ENCODE measurements at places on chromosomes 1 and 21.

GRCh38 chr21:24899138-24899537, 708.1 kb downstream of the MRPL39 start:
- no peak for DNase-seq

DNA sequence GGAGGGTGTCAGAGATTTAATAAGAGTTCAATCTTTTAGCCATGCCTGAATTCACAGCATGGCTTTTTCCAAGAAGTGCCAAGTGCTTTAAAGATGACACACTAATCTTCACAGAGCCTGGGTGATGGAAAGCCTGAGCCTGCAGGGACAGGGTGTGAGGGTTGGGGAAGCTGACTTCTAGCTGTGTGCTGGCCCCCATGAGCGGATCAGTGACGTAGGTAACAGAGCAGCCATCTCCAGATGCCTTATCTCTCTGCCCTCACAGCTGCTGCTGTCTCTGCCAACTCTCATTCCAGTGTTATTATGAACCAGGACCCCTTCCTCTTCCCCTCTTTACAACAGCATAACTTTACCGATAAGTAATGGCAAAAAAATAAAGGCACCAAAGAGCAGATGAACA, 30.6 kb downstream of the FAM78B start:
- DNase-seq = no peak

- no peak for DNase-seq
Observed at GRCh38 chr1:226975259-226976250, 35.5 kb downstream of the COQ8A start.

GRCh38 chr1:159600894-159601293, 13.3 kb downstream of the APCS start:
- no peak for DNase-seq

DNA sequence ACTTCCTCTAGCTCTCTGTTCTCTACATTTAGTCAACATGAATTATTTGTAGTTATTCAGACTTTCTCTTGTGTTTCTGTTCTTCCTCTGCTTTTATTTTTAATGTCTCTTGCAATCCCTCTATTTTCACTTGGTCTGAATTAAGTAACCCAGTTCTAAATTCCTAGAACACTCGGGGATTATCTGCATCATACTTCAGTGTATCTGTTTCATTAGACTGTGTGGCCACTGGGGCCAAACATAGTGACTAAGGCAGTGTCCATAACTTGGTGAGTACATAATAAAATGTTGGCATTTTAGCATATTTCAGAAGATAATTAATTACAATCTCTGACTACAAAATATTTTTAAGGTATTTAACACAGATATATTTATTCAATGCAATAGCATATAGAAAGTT, 1087.2 kb upstream of the B3GALT2 start:
- DNase-seq = no peak

GRCh38 chr1:71264039-71264438, 183.2 kb upstream of the ZRANB2 start:
- no peak for DNase-seq

DNA sequence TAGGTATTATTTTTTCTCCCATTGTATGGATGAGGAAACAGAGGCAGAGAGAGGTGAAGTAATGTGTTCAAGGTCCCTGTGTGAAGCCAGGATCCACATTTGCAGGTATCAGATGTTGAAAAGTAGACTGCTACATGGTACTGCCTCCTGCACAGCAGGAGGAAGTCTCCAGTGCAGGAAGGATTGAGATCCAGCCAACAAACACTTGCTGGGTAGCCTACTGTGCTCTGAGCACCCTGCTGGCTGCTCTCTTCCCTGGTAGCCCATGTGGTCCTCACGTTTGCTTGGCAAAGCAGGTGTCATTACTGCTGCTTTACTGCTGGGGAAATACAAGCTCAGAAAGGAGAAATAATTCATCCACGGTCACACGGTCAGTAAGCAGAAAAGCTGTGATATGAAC, 21.3 kb upstream of the GRIK3 start:
- no peak for DNase-seq

- no peak for DNase-seq
Observed at GRCh38 chr1:212260557-212261355, 24.5 kb upstream of the PPP2R5A start.

- DNase-seq = peak; percentile 42
Observed at GRCh38 chr1:46522184-46522968, 29.1 kb downstream of the KNCN start.

DNA sequence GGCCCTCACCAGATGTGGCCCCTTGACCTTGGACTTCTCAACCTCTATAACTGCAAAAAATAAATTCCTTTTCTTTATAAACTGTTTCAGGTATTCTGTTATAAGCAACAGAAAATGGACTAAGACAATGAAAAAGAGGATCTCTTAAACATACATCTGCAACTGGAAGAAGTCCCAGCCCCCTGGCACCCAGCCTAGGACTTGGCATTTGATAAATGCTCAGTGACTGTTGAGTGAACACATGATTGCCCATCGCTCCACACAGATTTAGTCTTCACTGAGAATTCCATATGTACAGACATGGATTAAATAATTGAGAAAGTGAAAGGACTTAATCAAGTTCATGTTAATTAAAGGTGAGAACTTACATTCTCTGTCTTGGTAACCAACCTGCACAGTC, 344.9 kb upstream of the RUNX1 start:
- DNase-seq = no peak

DNA sequence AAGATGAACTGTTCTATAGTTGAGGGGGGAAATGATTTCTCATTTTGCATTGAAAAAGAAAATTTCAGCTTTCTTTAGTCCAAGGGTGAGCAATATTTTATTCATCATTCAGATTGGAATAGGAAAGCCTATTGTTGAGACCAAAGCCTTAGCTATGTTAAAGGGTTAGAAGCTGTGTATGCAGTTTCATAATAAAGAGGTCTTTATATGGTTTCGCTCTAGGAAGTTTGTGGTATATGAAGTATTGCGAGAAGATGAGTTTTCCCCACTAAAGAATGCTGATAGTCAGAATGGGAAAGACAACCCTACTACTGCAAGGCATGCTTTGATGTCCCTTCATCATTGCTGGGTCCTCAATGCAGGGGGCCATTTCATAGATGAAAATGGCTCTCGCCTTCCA, 28.6 kb downstream of the UAP1 start:
- DNase-seq = peak; percentile 98

- DNase-seq = no peak
Observed at GRCh38 chr21:45000637-45001133, 60.9 kb downstream of the SLX9 start.

- DNase-seq = no peak
Observed at GRCh38 chr21:31536138-31536537, 123.4 kb upstream of the SOD1 start.

DNA sequence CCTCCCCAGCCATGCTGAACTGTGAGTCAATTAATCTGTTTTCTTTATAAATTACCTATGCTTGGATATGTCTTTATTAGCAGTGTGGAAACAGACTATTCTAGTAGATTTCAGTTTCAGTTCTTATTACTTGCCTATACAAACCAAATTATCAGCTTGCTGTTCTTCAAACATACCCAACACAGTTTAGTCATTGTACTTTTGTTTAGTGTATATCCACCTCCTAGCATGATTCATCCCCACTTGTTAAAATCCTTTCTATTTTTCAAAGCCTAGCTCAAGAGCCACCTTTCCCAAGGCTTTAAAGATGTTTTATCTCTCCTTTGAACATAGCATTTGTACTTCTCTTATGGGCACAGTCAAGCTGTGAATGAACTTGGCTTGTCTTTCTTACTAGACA, 195.6 kb upstream of the ZRANB2 start:
- DNase-seq = no peak

DNA sequence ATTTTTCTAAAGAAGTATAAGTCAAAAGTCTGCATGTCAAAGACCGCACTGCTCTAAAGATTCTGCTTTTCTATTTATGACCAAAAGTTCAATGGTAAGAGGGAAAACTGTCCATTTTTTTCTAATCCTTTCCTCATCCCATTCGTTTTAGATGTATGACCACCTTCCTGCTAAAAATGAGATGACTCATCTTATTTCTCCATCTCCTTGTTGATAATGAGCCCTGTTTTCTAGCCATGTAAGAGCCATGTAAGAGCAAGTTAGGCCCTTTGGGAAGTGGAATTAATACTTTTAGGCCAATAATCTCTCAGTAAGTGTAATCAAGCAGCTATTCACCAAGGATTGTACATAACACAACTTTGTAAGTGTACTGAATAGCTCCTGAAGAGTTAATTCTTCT, 475.6 kb upstream of the B3GALT2 start:
- DNase-seq = no peak

DNA sequence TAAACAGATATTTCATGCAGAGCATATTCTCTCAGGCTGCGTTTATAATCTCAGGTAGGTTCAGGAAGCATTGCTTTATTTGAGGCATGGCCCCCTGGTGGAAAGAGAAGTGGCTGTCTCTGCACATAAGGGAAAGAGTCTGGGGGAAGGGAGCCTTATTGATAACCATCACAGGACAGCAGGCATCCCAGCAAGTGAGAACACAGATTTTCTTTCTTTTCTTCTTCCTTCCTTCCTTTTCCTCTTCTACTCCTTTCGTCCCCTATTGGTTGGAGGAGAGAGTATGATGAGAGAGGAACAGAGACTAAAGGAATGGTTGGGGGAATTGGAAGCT, 21.9 kb downstream of the TSNAX start:
- no peak for DNase-seq

DNA sequence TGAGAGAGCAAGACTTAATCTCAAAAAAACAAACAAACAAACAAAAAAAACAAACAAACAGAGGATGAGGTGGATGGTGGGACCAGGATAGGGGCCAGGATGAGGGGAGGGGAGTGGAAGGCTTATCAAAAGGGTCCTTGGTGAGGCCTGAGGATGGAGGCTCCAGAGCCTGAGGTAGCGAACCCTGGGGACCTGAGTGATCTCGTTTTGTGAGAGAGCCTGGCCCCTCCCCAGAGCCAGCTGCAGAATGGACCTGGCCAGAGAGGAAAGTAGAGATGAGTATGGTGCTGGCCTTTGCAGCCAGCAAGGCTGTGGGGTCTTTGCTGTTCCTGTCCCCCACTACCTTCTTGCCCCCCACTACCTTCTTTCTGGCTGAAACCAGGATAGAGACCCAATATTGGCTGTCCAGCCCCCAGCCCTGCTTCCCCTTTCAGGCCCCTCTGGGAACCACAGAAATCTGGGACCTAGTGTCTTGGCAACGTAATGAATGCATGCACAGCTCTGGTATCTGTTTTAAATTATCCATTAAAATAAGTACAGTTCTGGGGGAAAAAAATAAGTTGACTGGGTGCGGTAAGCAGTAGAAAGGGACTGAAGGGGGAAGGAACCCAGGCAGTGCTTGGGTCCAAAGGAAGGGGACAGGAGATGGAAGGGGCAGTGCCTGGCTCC, 1.1 kb upstream of the LMNA start:
- no peak for DNase-seq

DNA sequence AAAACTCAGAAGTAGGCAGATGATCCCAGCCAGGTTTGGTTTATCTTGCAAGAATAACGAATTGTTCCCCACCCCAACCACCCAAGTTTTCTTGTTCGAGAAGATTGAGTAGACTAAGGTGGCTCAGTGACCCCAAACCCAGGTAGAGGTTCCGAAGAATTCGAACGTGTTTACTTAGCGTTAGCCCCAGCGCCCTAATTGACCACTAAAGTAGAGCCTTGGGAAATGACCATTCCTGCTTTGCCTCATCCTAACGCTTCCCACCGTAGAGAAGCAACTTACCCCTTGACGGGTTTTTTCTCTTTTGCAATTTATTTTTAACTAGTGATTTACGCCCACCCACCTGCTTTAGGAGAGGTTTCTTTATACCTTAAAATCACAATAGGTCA, 870 bp downstream of the FBXO28 start:
- DNase-seq = no peak

- no peak for DNase-seq
Observed at GRCh38 chr1:107840725-107841124, 124.3 kb downstream of the VAV3 start.

DNA sequence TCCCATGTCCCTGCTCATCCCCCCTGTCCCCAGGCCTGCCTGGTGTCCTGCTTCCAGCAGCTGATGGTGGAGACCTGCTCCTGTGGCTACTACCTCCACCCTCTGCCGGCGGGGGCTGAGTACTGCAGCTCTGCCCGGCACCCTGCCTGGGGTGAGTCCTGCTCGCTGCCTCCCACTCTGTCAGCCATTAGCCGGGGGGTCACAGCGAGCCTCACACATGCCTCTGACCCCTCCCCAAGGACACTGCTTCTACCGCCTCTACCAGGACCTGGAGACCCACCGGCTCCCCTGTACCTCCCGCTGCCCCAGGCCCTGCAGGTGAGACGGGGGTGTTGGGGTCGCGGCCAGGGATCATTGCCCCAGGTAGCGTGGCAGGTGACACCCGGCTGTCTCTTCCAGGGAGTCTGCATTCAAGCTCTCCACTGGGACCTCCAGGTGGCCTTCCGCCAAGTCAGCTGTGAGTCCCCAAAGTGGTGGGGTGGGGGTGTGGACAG, 10.0 kb downstream of the SCNN1D start:
- DNase-seq = peak; percentile 36

DNA sequence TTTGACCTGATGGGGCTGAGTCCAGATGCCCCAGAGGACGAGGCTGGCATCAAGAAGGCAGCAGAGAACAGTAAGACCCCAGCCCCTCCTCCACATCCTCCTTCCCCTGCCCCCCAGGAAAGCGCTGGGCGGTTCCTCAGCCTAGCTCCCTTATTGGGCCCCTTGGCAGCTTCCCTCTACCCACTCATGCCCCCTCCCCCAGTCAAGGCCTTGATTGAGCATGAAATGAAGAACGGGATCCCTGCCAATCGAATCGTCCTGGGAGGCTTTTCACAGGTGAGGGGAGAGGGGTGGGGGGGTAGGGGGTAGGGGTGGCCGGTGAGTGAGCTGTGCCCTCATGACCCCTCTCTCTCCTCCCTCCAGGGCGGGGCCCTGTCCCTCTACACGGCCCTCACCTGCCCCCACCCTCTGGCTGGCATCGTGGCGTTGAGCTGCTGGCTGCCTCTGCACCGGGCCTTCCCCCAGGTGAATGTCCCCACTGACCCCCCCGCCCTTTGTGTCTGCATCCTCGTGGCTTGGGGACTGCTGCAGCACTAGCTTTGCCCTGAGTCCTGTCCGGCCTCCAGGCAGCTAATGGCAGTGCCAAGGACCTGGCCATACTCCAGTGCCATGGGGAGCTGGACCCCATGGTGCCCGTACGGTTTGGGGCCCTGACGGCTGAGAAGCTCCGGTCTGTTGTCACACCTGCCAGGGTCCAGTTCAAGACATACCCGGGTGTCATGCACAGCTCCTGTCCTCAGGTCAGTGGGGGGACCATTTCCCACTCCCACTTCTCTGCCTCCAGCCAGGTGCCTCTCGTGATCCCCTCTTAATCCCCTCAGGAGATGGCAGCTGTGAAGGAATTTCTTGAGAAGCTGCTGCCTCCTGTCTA, 3.2 kb downstream of the LYPLA2 start:
- no peak for DNase-seq

GRCh38 chr21:41186755-41187536, 19.0 kb downstream of the BACE2 start:
- no peak for DNase-seq

- no peak for DNase-seq
Observed at GRCh38 chr1:218380125-218380977, 35.2 kb downstream of the TGFB2 start.

- peak; percentile 71 for DNase-seq
Observed at GRCh38 chr1:9315411-9316079, 22.9 kb downstream of the SPSB1 start.

GRCh38 chr1:35481229-35481628, 76.0 kb downstream of the KIAA0319L start:
- DNase-seq = no peak

- DNase-seq = no peak
Observed at GRCh38 chr1:186699519-186699918, 19.3 kb upstream of the PTGS2 start.

All from COLO829 (cell line).